ENCODE measurements at places on chromosomes 2 and 18.

DNA sequence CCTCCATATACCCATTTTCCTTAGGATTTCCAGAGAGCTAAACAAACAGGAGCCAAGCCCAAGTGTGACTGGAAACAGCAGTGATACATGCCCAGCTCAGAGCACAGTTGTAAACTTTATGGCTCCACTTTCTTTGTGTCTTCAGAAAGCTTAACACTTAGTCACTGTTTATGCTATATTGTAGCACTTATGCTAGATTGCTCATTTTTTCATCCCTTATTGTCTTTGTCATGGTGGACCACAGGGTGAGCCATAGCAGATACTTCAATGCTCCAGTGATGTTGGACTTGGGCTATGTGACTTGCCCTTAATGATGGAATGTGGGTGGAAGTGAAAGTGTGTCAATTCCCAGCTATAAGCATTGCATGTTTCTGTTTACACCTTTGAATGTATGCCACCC is 401.6 kb downstream of the METTL4 start:
- DNase-seq: no peak

GRCh38 chr2:177239932-177240630 is 24.4 kb downstream of the NFE2L2 start:
- no peak for DNase-seq

GRCh38 chr2:12177455-12178288 is 431.2 kb downstream of the LPIN1 start:
- DNase-seq: no peak

- DNase-seq: no peak
These were observed 155.4 kb downstream of the STK39 start for GRCh38 chr2:168091986-168092385.

GRCh38 chr18:54616220-54616848 is 25.3 kb downstream of the DYNAP start:
- DNase-seq: no peak

DNA sequence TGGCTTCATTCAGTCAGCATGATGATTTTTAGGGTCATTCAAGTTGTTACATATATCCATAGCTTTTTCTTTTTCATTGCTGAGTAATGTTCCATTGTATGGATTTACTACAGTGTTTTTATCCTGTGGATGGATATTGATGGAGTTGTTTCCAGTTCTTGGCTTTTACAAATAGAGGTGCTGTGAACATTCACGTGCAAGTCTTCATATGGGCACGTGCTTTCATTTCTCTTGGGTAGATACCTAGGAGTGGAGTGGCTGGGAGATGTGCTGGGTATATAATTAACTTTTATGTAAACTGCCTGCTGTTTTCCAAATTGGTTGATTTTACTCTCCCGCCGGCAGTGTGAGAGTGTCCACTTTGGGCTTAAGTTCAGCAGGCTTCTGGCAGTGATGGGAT is 16.5 kb downstream of the AGAP1 start:
- DNase-seq: no peak

DNA sequence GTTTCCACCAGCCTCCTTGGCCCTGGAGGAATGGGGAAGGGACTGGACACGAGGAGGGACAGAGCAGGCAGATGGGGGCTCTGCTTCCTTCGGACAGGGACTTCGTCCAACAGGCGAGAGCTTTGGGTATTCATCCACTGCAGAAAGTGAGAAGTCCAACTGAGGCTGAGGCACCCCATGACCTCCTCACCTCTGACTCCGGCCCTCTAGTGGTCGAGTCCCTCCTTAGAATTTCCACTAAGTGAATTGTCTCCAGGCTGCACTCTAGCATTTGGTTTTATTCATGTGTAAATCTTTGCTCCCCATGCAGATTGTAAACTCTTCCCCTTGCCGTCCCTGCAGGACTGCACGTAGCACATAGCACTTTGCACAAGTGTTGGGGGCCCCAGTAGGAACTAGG is 75.6 kb downstream of the TMEM247 start:
- no peak for DNase-seq

- peak; percentile 89 for DNase-seq
These were observed 5.6 kb upstream of the IMP4 start for GRCh38 chr2:130336877-130337734.

DNA sequence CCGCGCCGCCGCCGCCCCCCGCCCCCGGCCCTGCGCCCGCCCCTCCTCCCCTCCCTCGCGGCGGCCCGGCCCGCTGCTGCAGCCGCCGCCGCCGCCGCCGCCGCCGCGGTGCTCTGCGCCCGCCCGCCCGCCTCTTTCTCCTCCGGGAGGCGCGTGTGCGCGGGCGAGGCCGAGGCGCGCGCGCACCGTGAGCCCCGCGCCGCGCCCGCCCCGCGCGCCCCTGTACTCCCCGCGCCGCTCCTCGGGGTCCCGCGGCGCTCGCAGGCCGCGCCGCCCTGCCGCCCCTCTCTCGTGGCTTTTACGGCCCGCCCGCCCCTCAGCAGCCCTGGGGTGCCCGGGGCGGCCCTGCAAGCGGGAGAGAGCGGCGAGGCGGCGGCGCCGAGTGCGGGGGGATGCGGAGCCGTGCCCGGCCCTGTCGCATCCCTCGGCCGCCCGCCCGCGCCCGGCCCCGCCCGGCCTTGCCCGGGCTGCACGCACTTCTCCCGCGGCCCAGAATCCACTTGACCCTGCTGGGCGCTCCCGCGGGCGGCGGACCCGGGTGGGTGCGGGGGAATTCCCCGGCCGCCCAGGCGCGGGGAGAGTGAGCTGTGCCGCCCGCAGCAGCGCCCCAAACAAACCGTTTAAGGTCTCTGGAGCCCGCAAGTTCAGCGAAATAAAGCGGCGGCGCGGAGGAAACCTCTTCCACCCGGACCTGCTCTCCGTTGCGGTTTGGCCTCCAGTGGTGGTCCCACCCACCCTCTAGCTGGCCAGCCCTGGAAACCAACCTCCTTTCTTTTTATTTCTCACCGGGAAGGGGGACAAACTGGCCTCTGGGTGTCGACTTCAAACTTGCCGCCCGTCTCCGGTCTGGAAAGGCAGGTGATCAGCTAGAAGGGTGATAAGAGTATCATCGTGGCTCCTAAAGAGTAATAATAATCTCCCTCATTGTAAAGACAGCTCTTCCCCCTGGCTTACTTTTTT is 37.4 kb downstream of the AFF3 start:
- no peak for DNase-seq

GRCh38 chr2:43051338-43051737 is 175.1 kb downstream of the ZFP36L2 start:
- DNase-seq: no peak

GRCh38 chr2:98623657-98624056 is 15.3 kb downstream of the UNC50 start:
- no peak for DNase-seq

GRCh38 chr2:169386722-169387121 is 24.4 kb upstream of the LRP2 start:
- no peak for DNase-seq

GRCh38 chr2:222424729-222425671 is 657 bp downstream of the SGPP2 start:
- DNase-seq: peak; percentile 44

- no peak for DNase-seq
These were observed 316.2 kb downstream of the GBX2 start for GRCh38 chr2:235851828-235852525.

- no peak for DNase-seq
These were observed 156.7 kb downstream of the TTN start for GRCh38 chr2:178650554-178650953.
